Activated CD8-positive, alpha-beta memory T cell treated with anti-CD3 and anti-CD28 coated beads, Interleukin-2, amount 10 ng/mL, durations not matched to agents 7 days and 5 days (primary cell): ENCODE measurements at places on chromosomes 6 and 20. TPM values are rescaled to one million over a fixed set of nuclear protein-coding genes. Genes with fewer than 3 reads are reported as not detected.
A peak's percentile ranks its signal among the peaks of the same experiment; 100 is the strongest.

DNA sequence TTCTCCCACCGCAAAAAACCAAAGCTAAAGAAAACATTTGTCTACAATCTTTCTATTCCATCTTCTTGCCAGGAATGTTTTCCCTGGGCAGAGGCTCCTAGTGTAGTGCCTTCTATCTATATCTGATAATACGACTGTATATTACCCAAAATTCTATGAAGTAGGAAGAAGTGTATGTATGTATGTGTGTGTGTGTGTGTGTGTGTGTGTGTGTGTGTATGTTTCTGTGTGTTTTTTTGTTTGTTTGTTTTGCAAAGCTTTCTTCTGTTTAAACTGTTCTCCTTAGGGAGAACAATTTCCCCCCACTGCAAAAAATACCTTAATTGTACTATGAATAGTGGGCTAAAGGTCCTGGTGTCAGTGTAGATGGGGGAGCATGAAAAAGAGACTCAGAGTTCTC is 312.6 kb upstream of the CITED2 start:
- H3K4me3 ChIP-seq, result no peak overlapping the region
- H3K36me3 ChIP-seq, result no peaks in the 10 kb centered on the region
- DNase-seq, result no peak
- H3K27ac ChIP-seq, result no peak overlapping the region

GRCh38 chr20:33267701-33268100 is 15.3 kb upstream of the BPIFB1 start:
- no peaks in the 10 kb centered on the region for H3K36me3 ChIP-seq
- DNase-seq, result no peak
- no peak overlapping the region for H3K27ac ChIP-seq
- peaks cover 36% of the 10 kb centered on the region for H3K27me3 ChIP-seq

DNA sequence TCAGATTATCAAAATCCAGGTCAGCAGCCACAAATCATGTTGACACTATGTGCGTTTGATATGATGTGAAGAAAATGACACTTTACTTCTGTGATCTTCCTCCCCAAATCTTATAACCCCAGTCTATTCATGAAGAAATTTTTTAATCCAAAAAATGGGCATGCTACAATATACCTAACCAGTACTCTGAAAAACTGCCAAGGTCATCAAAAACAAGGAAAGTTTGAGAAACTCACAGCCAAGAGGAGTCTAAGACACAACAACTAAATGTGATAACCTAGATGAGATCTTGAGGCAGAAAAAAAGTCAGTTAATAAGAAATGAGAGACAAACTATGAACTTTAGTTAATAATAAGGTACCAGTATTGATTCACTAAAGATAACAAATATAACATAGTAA is 200.6 kb upstream of the IRAK1BP1 start:
- H3K4me1 ChIP-seq, result no peaks in the 10 kb centered on the region
- DNase-seq, result no peak
- no peak overlapping the region for H3K4me3 ChIP-seq

GRCh38 chr20:64083378-64083803 is 807 bp downstream of the LKAAEAR1 start:
- H3K4me3 ChIP-seq, result peak overlapping the region; percentile 58
- peaks cover 22% of the 10 kb centered on the region for H3K4me1 ChIP-seq
- no peak overlapping the region for H3K27ac ChIP-seq
- peaks cover 30% of the 10 kb centered on the region for H3K27me3 ChIP-seq

- H3K27me3 ChIP-seq, result no peaks in the 10 kb centered on the region
- no peak overlapping the region for H3K27ac ChIP-seq
- no peaks in the 10 kb centered on the region for H3K36me3 ChIP-seq
- peaks cover 3% of the 10 kb centered on the region for H3K4me1 ChIP-seq
- DNase-seq, result no peak
- no peak overlapping the region for H3K4me3 ChIP-seq
Measured at GRCh38 chr6:31075528-31075927, 36.8 kb downstream of the C6orf15 start.

- H3K4me3 ChIP-seq, result no peak overlapping the region
- DNase-seq, result no peak
- H3K27me3 ChIP-seq, result no peaks in the 10 kb centered on the region
- H3K27ac ChIP-seq, result no peak overlapping the region
Measured at GRCh38 chr6:35016502-35017321, 124.4 kb downstream of the TCP11 start.

GRCh38 chr20:1674990-1675780 is 17.6 kb upstream of the SIRPG start:
- H3K27me3 ChIP-seq, result no peaks in the 10 kb centered on the region
- H3K4me1 ChIP-seq, result peaks cover 83% of the 10 kb centered on the region
- peaks cover 26% of the 10 kb centered on the region for H3K36me3 ChIP-seq

DNA sequence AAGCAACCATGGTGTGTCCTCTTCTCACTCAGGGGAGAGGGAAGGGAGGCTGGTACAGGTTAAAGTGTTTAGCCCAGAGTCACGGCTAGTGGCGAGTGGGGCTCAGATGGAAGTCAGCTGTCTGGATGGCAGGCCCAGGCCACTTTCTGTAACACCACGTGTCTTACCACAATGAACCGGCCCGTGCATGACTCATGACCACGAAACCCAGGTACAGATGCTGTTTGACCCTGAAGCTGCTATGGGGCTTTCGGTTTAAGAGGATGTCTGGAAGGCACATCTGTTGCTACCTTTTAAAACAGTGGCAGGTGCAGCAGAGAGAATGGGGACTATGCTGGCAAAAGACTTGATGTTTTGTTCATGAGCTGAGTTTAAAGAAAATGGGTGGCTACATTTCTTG is 36.5 kb upstream of the MPC1 start:
- H3K27me3 ChIP-seq, result peaks cover 33% of the 10 kb centered on the region
- peak; percentile 89 for DNase-seq
- peak overlapping the region; percentile 79 for H3K27ac ChIP-seq
- peaks cover 65% of the 10 kb centered on the region for H3K4me1 ChIP-seq
- peaks cover 15% of the 10 kb centered on the region for H3K36me3 ChIP-seq

DNA sequence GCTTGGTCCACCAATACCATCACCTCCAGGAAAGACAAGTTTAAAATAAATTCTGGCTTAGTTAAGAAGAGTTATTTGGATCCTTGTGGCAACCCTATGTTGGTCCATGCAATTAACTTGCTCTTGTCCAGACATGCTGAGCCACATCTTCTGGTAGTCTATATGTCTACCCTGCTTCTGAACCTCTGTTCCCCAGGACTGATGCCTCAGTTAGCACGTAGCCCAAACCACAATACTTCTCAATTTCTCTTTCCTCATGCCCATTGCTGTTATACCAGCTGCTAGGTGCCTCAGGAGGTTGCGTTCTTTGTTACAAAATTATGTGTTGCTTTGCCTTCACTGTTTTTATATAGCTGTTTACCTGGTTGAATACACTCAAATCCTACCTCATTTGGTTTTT is 116.4 kb upstream of the KCNQ5 start:
- no peaks in the 10 kb centered on the region for H3K36me3 ChIP-seq
- DNase-seq, result no peak
- H3K4me1 ChIP-seq, result no peaks in the 10 kb centered on the region
- H3K27me3 ChIP-seq, result peaks cover 25% of the 10 kb centered on the region
- H3K4me3 ChIP-seq, result no peak overlapping the region

DNA sequence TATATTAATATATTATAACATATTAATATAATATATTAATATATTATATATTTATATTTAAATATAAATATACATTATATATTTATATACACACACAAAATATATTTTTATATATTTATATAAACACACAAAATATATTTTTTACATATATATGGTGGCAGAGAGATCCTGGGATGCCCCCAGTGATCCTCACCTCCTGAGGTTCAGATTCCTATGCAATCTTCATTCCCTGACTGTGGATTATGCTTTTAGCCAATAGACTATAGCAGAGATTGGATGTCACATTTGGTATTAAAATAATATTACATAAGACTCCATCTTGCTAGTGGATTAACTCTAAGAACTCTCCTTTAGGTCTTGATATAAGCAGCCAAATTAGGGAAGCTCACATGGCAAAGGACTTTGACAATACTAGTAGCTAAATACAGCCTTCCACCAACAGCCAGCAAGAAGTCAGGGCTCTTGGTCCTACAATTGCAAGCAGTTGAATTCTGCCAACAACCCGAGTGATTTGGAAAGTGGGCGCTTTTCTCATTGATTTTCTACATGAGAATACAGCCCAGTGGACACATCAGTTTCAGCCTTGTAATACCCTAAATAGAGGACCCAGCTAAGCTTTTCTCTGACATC is 681.0 kb downstream of the C6orf118 start:
- no peak for DNase-seq
- no peaks in the 10 kb centered on the region for H3K36me3 ChIP-seq
- no peaks in the 10 kb centered on the region for H3K4me1 ChIP-seq

LY6G6D gene
- total RNA-seq, result not detected

RIPPLY2 gene
- total RNA-seq, result not detected

GRCh38 chr6:105600336-105601260 is 197.7 kb upstream of the PREP start:
- no peaks in the 10 kb centered on the region for H3K27me3 ChIP-seq
- no peak for DNase-seq
- H3K4me1 ChIP-seq, result peaks cover 38% of the 10 kb centered on the region

SLC26A8 gene
- not detected for total RNA-seq

OR2H2 gene
- total RNA-seq, result not detected

DNA sequence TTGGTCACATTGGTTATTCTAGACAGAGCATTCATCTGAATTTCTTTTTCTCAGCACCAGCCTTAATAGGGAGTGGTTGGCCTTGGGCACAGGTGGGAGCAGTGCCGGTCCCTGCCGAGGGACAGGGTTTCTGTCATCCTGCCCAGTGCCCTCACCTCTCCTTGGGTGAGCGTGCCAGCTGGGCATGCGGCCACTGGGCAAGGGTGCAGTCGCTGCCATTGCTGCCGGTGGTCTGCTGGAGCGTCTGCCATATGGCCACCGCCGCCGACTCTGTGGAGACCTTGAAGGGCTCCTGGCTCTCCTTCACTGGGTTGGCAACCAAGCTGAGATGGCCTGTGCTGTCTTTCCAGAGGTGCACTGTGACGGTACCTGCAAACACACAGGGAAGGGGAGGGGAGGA is 16.4 kb upstream of the UQCC2 start:
- no peak overlapping the region for H3K27ac ChIP-seq
- DNase-seq, result no peak
- H3K4me3 ChIP-seq, result no peak overlapping the region
- H3K27me3 ChIP-seq, result peaks cover 33% of the 10 kb centered on the region
- no peaks in the 10 kb centered on the region for H3K36me3 ChIP-seq

DNA sequence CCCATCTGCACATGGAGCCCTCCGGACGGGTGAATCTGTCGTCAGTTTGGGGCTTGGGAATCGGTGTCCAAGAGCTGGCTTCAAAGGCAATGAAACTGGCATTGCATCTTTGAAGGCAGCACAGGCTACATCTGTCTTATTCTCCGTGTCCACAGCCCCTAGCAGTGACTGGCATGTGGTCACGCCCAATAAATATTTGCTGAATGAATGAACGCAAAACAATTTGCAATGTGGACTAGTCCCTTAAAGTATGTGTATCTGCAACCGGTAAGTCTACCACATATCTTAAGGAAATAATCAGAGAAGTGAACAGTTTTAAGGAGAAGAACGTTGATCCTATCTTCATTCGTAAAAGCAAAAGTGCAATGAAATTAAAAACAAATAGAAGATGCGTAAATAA is 8.0 kb upstream of the PMEPA1 start:
- H3K27me3 ChIP-seq, result peaks cover 19% of the 10 kb centered on the region
- no peak for DNase-seq
- H3K27ac ChIP-seq, result no peak overlapping the region
- no peak overlapping the region for H3K4me3 ChIP-seq
- peaks cover 5% of the 10 kb centered on the region for H3K4me1 ChIP-seq

TXNDC5 gene
- 27.7 TPM for total RNA-seq

ADNP gene
- total RNA-seq, result 81.2 TPM

GRCh38 chr6:54441020-54441419 is 132.8 kb downstream of the TINAG start:
- H3K27ac ChIP-seq, result no peak overlapping the region
- H3K27me3 ChIP-seq, result no peaks in the 10 kb centered on the region
- H3K4me1 ChIP-seq, result no peaks in the 10 kb centered on the region
- no peaks in the 10 kb centered on the region for H3K36me3 ChIP-seq
- no peak for DNase-seq
- H3K4me3 ChIP-seq, result no peak overlapping the region

GRCh38 chr6:3409699-3410384 is 47.0 kb downstream of the SLC22A23 start:
- H3K4me3 ChIP-seq, result no peak overlapping the region
- H3K27ac ChIP-seq, result no peak overlapping the region
- no peaks in the 10 kb centered on the region for H3K36me3 ChIP-seq
- DNase-seq, result no peak

CSNK2A1 gene
- 124 TPM for total RNA-seq

DNA sequence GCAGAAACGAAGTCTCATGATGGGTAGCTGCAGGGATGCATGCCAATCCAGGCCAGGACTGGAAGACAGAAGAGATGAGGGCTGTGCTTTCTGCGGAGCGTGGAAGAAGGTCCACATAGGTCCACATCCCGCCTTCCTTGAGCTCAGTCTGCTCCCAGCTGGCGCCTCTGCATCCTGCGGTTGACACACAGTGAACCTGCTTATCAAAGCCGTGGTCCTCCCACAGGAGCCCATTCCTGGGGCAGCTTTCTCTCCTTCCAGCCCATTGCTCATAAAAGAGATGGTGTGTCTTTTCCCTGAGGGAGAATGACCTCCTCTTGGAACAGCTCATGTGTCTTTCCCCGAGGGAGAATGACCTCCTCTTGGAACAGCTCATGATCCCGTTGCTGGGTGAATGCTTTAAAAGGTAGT is 225.4 kb downstream of the CDH4 start:
- no peaks in the 10 kb centered on the region for H3K27me3 ChIP-seq
- H3K4me3 ChIP-seq, result no peak overlapping the region
- no peaks in the 10 kb centered on the region for H3K4me1 ChIP-seq
- no peak overlapping the region for H3K27ac ChIP-seq

C6orf15 gene
- total RNA-seq, result not detected

DNA sequence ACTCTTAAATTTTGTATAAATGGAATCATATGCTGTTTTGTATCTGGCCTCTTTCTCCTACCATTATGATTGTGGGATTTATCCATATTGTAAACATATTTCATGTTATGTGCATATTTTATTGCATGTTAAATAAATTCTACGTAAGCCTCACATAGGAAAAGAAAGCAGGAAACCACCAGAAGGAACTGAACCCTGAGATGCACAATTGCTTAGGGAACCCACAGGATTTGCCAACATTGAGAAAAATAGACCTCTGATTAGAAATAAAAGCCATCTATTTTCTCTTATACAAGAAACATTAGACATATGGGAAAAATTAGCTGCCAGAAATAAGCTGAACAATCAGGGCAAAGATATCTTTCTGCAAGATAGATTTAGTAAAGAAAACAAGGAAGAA is 111.2 kb upstream of the CARMIL1 start:
- H3K36me3 ChIP-seq, result peaks cover 6% of the 10 kb centered on the region
- H3K27me3 ChIP-seq, result no peaks in the 10 kb centered on the region
- DNase-seq, result no peak
- no peak overlapping the region for H3K4me3 ChIP-seq
- H3K27ac ChIP-seq, result no peak overlapping the region
